Jurkat, Clone E6-1 (cell line): ENCODE measurements at places on chromosomes 7 and 10.

GRCh38 chr10:89792187-89792586, 90.8 kb downstream of the KIF20B start:
- DNase-seq: no peak

DNA sequence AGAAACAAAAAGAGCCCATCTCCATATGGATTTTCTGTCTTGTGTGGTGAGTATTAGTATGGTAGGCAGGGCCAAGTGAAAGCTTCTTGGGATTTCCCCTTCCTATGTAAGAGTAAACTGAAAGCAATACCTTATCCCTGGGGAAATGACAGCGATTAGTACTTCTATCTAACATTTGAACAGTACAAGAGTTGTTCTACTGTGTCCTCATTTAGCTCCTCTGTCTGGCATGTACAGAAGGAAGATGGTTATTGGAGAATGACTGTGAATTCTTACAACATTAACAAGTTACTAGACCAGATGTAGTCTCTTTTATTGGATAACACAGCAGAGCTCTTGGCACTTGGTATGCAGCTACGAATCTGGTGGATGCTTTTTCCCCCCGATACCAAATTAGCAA, 17.9 kb upstream of the TRIL start:
- DNase-seq: no peak

DNA sequence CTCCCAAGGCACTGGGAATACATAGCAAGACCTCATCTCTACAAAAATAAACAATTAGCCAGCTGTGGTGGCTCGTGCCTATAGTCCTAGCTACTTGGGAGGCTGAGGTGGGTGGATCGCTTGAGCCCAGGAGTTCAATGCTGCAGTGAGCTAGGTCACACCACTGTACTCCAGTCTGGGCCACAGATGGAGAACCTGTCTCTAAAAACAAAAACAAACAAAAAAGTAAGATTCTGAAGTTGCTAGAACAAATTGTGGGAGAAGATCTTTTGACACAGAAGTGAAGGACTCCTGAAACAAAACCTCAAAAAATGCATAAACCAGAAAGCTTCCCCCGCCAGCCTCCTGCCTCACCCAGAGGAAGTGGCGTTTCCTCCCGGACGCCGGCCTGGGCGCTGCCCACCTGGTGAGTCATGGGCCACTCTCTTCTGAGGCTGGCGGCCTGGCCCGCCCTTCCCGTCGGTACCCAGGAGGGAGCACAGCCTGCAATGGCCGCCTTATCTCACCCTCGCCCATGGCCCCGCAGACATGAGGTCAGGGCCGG, 25.4 kb upstream of the ELN start:
- DNase-seq: no peak

- no peak for DNase-seq
Observed at GRCh38 chr10:88901206-88901983, 21.4 kb downstream of the STAMBPL1 start.

DNA sequence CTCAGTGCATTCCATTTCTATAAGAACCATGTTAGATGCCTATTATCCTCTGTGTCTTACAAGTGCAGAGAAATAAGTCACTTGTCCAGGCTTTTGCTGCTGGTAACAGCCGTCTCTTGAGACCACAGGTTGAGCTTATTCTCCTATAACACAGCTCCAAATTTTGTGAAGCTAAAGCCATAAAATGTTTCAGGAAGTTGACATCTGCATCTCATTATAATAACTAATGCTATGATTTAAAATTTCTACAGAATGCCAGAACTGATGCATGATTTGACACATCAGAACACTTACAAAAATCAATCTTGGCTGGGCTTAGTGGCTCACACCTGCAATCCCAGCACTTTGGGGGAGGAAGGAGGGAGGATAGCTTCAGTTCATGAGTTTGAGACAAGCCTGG, 986.9 kb downstream of the TYW1 start:
- DNase-seq: no peak

- no peak for DNase-seq
Observed at GRCh38 chr10:20765066-20765465, 132.0 kb downstream of the NEBL start.

DNA sequence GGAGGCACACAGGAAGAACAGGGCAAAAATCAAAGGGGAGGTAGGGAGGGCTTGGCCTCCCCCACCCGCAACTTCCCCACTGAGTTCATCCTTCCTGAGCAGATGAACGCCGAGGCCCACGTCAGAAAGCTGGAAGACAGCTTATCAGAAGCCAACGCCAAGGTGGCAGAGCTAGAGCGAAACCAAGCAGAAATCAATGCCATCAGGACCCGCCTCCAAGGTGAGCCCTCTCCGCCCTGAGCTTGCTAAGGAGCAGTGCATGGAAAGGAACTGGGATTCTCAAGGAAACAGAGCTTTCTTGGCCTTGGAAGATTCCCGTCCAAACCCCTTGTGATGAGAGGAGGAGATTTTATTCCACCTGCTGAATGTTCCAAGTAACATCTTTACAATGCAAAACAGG, 16.5 kb downstream of the MYH16 start:
- no peak for DNase-seq

DNA sequence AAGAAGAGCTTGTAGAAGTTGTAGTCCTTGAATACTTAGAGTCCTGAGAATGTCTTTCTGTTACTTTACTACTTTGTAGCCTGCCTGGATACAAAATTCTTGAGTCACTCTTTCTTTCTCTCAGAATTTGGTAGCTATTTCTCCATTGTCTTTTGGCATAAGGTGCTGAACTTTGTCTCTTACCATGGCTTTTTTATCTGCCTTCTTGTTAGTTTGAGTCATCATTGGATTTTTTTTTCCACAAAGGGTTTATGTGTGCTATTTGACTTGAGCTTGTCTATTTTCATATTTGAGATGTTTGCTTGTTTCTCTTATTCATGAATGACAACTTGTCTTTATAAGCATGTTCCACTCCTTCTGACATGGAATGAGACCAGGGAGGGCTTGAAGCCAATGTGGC, 74.5 kb upstream of the EXOC6 start:
- no peak for DNase-seq

- DNase-seq: no peak
Observed at GRCh38 chr7:52753855-52754254, 281.6 kb upstream of the POM121L12 start.

DNA sequence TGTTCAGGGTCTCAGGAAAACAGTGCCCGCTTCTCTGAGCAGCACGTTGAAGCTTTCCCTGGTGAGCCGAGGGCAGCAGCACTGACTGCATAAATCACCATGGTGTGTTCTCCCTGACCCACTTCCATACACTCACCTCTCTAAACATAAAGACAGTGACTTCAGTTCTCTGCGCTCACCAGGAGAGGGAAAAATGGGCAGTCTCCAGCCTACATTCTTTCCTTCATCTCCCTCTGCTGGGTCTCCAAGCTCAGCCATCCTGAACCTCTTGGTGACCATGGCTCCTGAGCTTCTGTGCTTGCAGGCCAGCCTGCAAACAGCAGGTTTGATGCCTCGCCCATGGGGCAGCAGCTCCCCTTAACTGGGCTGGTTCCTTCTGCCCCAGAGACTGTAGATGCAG, 236.6 kb upstream of the ZNF32 start:
- no peak for DNase-seq

GRCh38 chr10:104580774-104581675, 60.1 kb upstream of the SORCS3 start:
- peak; percentile 64 for DNase-seq

DNA sequence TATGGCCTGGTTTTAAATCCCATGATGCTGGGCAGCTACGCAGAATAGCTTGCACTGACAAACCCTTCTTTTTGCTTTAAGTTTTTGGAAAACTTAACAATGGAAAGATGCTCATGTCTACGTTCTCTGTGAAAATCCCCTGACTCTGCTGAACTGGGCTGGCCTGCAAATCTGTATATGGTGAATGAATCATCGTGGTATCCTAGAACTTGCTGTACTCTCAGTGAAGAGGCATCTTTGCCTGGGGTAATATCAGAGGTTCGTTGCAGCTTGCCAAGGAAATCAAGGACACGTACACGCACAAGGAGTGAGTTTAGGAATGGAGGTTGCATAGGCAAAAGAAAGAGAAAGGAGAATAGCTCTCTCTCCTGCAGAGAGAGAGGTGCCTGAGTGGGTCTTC, 382.0 kb upstream of the ADARB2 start:
- DNase-seq: no peak

GRCh38 chr10:68924593-68924992, 23.5 kb downstream of the DDX50 start:
- DNase-seq: no peak

DNA sequence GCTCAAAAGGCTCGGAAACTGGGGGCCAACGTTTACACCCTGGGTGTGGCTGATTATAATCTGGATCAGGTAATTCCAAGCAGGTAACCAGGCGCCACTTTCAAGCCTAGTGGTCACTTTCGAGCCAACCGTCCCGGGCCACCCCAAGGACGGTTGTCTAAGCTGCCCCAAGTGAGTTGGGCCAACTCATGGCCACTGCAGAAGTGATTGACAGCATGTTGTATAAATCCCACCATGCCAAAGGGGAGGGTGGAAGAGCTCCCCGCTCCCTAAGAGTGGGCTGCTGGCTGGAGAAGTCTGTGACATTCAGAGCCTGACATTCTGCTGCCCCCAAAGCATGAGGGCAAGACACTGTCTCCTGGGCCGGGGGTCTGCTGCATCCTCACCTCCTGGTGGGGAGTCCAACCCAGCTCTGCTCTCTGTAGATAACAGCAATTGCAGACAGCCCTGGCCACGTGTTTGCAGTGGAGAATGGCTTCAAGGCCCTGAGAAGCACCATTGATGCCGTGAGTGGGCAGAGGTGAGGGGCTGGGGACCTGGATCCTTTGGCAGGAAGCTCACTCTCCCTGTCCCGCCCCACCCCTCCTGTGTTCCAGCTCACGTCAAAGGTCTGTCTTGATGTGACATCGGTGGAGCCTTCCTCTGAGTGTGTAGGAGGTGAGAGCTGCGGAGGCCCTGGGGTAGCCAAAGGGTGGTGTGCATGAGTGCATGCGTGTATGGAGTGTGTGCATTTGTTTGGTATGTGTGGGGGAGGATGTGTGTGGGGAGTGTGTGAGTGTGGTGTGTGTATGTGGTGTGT, 10.8 kb downstream of the ANTXRL start:
- DNase-seq: no peak

- no peak for DNase-seq
Observed at GRCh38 chr7:151885202-151885580, 8.3 kb upstream of the PRKAG2 start.

DNA sequence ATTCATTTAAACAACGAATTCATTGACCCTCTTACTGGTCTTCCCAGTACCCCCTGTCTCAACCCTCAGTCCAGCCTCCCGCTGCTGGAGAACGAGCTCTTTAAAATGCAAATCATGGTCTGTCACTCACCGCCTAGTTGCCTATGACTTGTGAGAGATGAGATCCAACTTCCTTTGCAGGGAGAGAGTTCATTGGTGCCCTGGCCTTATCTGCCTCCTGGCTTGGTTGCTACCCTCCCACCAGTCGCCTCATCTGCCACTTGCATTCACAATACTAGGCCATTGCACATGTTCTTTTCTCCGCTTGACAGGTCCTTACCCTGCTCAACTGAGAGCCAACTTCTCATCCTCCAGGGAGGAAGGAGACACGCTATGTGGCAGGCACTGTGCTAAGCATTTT, 54.0 kb upstream of the MXI1 start:
- DNase-seq: no peak

DNA sequence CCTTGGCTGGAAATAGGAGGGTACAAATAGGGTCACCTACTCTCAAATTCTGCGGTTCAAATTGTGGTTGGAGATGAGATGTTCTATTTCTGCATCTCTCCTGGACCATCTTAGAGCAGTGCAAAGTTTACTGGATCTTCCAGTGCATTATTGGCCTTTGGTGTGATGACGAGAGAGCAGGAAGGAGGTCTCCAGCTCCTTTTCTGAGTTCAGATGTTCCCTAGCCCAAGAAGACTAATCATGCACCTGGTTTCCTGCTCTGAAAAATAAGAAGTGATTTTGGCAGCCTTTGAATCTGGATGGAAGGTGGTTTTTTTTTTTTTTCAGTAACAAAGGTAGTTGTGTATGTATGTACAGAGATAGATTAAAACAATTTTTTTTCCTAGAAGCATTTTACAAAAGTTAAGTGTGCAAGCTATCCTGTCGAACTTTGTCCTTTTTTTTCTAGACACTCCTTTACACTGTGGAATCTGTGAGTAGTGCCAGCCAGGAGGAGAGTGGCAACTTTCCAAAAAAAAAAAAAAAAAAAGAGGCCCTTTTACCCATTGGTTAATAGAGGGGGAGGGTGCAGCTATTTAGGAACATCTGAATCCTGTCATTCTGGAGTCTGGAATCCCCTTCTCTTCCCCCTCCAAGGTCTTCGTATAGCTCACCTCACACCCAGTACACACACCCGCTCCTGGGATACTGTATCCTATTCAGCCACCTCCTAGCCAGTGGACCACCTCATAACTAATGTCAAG, 26.3 kb downstream of the PAPSS2 start:
- no peak for DNase-seq

DNA sequence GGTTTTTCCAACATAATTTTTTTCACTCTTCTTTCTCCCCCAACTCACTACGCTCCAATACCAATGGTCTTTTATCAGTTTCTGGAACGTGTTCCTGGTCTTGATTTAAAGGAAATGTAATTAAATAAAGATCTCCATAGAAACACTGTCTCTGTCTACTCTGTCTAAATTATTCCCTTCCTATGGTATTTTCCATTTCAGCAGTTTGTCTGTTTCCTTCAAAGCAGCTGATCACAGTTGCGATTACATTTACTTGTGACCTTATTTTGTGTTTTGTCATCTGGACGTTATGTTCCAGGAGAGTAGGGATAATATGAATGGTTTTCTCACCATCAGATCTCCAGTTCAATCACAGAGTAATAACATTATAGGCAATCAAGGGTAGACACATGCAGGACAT, 359.2 kb downstream of the NRG3 start:
- no peak for DNase-seq

GRCh38 chr10:12351447-12351846, 2.1 kb downstream of the CAMK1D start:
- no peak for DNase-seq
